ENCODE measurements at places on chromosomes 5 and 9. TPM values are rescaled to one million over a fixed set of nuclear protein-coding genes. Genes with fewer than 3 reads are reported as not detected.

Gene NTNG2
- total RNA-seq, result 21.4 TPM

Gene ZFR
- 83.5 TPM for total RNA-seq

Gene FOXD1
- 76.1 TPM for total RNA-seq

DNA sequence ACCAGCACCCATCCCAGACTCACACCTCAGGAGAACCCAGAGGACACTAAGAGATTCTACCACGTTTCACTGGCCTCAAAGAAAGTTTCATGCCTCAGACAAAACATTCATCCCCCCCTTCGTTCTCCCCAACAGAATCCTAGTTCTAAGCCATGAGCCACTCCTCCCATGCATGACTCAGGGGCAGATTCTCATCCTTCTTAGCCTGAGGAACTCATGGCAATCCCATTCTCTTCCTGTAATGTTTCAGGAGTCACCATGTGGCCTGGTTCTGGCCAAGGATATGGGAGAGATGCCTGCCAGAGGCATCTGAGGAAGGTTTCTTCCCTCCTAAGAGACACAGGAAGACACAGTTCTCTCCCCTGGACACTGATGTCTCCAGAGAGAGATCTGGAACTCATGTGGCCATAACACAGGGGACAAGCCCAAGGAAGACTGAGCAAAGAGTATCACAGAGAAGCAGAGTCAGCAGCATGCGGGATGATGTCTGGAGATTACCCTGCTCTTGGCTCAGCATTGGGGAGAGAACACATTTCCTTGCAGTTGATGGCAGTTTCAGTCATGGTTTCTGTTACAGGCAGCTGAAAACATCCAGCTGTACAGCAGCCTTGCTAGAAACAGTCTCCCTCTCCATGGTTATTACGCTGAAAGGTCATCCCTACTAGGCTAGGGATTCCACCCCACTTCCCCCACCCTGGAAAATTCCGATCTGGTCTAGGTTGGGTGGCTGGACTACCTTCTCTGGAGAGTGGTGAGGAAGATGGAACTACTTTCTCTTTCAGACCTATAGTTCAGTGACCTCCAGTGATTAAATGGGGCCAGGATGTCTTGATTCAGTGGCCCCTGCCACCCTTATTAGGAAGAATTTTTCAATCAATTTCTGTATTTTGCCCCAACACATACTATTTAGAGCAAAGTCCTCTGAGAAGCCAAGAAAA, 115.4 kb downstream of the ZNF608 start:
- H3K4me1 ChIP-seq, result no peaks in the 10 kb centered on the region
- no peaks in the 10 kb centered on the region for H3K36me3 ChIP-seq
- no peak overlapping the region for H3K27ac ChIP-seq
- no peaks in the 10 kb centered on the region for H3K27me3 ChIP-seq
- no peak overlapping the region for H3K4me3 ChIP-seq

- no peaks in the 10 kb centered on the region for H3K4me1 ChIP-seq
- H3K27me3 ChIP-seq, result no peaks in the 10 kb centered on the region
- no peaks in the 10 kb centered on the region for H3K36me3 ChIP-seq
- H3K4me3 ChIP-seq, result no peak overlapping the region
- DNase-seq, result no peak
- no peak overlapping the region for H3K27ac ChIP-seq
These were observed 8.4 kb downstream of the SLC1A3 start for GRCh38 chr5:36614657-36615308.

DNA sequence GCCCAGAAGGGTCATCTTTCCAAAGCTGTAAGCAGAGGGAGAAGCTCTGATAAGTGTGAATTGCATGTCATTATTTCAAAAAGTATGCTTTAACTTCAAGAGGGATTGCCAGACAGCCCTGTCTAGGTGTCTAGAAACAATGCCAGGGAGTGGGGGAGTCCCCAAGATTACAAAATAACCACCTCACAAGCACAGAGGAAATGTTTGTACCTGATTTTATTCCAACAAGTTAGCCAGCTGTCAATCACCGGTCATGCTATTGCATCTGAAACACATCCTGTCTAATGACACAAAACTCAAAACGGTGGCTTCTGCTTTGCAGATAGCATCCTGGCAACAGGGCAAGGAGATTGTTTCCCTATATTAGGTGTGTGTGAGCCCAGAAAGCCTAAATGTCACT, 154.2 kb upstream of the WWC1 start:
- no peaks in the 10 kb centered on the region for H3K36me3 ChIP-seq
- no peak for DNase-seq
- H3K4me3 ChIP-seq, result no peak overlapping the region
- H3K27me3 ChIP-seq, result no peaks in the 10 kb centered on the region
- no peaks in the 10 kb centered on the region for H3K4me1 ChIP-seq

- no peaks in the 10 kb centered on the region for H3K27me3 ChIP-seq
- DNase-seq, result no peak
- H3K4me1 ChIP-seq, result no peaks in the 10 kb centered on the region
- no peak overlapping the region for H3K27ac ChIP-seq
- no peak overlapping the region for H3K4me3 ChIP-seq
These were observed 132.7 kb downstream of the GLIS3 start for GRCh38 chr9:4167079-4167671.

GRCh38 chr9:113636693-113637092, 173.2 kb downstream of the RGS3 start:
- no peak for DNase-seq
- no peaks in the 10 kb centered on the region for H3K27me3 ChIP-seq
- H3K36me3 ChIP-seq, result no peaks in the 10 kb centered on the region
- peaks cover 18% of the 10 kb centered on the region for H3K4me1 ChIP-seq

All from tibial nerve (tissue), 4 donors.